ENCODE measurements at places on chromosomes 4 and X.

DNA sequence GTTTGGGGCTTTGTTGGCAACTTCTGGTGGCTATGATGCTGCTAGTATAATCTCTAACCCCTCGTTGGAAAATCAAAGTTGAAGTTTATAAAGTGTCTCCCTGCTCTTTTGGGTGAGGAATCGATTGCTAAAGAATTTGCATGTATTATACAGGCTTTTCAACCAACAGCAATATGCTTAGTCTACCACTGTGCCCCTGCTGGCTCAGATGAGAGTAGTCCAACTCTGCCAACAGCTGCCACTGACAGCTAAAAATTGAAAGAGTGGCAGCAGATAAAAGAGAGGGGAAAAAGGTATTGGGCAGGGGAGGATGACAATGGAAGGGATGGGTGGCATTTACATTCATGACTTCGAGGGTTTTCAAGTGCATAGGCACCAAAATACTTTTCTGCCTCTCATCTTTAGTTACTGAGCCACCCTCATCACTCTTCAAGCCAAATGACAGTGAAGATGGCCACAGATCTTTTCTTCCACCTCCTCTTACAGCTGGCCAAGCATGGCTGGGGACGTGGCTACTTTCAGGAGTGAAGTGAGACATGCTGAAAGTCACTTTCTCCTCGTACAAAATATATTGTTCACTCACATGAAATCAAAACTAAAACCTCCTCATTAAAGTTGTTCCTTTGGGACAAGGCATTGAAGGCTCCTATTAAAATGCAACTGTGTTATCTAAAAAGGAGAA is 2.7 kb upstream of the GRIA3 start:
- no peak for DNase-seq

DNA sequence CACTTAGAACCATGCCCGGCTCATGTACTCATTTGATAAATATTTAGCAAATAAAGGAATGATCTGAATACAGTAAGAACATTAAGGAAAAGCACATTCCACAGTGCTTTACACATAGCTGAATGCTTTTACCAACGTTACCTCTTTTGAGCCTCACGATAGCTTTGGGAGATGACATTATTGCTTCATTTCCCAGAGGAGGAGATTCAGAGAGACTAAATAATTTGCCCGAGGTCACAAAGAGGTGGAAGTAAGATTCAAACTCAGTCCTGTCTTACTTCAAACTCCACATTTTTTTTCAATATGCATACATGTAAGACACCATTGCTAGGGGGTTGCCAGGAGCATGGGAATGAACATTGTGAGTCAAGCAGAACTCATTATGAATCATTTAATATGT is 538.5 kb downstream of the BCOR start:
- peak; percentile 32 for DNase-seq

- DNase-seq: no peak
Measured at GRCh38 chr4:145566086-145566708, 53.0 kb upstream of the MMAA start.

DNA sequence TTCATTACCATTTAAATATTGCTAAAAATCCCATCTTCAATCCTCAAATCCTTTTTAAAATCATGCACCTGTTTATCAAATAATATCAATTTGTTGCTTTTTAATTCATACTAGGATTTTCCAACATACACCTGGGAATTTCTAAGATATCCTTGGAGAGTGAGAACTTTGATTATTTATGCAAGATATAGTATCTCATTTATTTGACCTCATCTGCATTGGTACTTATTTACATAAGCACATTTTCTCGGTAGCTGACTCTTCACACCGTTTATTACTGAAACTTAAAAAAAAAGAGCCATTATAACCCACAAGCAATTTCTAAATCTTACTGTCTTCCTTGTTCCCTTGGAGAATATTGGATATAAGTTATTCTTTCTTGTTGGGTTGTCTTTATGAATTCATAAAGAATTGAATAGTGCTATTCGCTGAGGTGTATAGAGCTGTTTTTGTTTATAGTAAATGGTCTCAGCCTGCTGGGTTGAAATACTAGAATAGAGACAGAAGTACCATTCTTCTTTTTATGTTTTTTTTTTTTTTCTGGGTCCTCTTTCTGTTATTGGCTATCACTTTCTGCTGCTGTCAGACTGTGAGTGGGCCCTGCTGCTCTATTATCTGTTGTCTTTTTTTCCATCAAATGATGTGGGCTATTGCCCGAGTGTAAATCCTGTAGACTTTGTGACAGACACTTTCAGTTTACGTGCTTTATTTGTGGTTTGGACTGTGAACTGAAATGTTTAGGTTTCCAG is 2.9 kb downstream of the UGT8 start:
- DNase-seq: no peak

- no peak for DNase-seq
Measured at GRCh38 chrX:122219735-122220134, 964.3 kb upstream of the GRIA3 start.

- DNase-seq: no peak
Measured at GRCh38 chrX:111443946-111444345, 32.0 kb upstream of the DCX start.

- DNase-seq: no peak
Measured at GRCh38 chr4:85391071-85391470, 83.9 kb upstream of the ARHGAP24 start.

GRCh38 chr4:144223661-144224060 is 83.1 kb upstream of the GYPA start:
- DNase-seq: no peak

GRCh38 chr4:158098802-158099201 is 74.0 kb downstream of the GASK1B start:
- DNase-seq: no peak

GRCh38 chrX:134706138-134706537 is 47.9 kb upstream of the PLAC1 start:
- no peak for DNase-seq

GRCh38 chr4:130659320-130659719 is 1563.4 kb downstream of the C4orf33 start:
- DNase-seq: no peak

- no peak for DNase-seq
Measured at GRCh38 chr4:5554376-5554775, 154.0 kb downstream of the EVC2 start.

- no peak for DNase-seq
Measured at GRCh38 chr4:75254745-75255144, 259.5 kb downstream of the RCHY1 start.

GRCh38 chr4:7217474-7218321 is 25.4 kb downstream of the SORCS2 start:
- no peak for DNase-seq

DNA sequence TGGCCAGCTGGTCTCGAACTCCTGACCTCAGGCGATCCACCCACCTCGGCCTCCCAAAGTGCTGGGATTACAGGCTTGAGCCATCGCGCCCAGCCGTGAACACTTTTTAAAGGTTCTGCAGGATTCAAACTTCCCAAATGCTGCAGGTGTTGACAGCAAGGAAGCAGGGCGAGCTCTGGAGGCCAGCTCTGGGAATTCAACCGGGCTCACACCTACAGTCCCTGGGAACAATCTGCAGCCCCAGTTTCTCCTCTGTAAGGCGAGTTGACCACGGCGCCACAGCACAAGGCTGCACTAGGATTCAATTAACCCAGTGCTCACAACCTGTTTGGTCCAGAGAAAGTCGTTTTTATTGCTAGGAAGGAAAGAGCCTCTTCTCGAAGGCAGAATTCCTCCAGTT is 1.6 kb downstream of the MTNR1A start:
- DNase-seq: no peak

- DNase-seq: peak; percentile 51
Measured at GRCh38 chrX:56802921-56803849, 74.1 kb downstream of the NBDY start.

DNA sequence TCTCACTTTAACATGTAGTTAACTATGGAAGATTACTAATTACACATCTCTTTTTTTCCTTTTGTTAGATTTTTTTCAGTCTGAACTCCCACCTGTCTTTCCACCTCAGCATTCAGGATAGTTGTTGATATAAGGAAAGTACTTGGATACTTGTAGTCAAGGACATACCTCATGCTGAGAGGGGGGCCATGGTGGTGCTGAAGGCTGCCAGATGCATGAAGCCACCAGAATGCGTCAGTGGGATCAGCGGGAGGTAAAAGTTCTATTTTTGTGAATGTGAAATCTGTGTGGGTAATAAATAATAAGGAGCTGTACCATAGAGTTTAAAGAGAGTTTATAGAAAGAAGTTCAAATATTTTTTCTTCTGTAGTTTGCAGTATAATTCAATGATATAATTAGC is 13.1 kb upstream of the NDST4 start:
- DNase-seq: no peak

DNA sequence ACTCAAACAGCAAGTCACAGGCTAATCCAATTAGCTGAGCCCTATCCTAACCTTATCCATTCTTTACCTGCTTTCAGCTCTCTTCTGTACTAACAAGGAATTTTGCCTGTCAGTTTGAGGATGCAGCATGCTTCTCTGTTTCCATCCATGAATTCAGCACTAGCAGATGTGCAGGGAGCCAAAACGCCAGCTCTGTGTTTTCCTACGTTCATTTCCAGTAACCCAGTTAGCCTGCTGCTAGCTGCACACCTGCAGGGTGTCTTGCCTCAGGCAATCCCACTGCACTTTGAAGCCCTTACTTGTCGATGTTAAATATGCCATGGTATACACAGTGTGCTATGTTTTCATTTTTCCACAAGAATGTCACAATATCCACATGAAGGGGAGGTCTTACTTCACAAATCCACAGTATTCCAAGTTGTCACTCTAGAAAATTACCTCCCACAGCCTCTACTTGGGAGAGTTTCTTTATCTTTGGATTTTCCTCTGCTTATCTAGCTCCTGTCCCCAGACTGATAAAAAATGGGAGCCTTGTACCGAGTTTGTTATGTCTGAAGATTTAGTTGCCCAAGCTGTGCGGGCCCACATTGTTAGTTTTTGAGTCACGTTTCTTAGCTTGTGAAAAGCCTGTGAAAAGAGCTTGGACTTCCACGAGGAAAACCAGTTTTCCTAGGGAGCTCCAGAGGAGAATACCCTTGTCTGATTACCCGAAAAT is 127.6 kb upstream of the HHIP start:
- peak; percentile 1 for DNase-seq

DNA sequence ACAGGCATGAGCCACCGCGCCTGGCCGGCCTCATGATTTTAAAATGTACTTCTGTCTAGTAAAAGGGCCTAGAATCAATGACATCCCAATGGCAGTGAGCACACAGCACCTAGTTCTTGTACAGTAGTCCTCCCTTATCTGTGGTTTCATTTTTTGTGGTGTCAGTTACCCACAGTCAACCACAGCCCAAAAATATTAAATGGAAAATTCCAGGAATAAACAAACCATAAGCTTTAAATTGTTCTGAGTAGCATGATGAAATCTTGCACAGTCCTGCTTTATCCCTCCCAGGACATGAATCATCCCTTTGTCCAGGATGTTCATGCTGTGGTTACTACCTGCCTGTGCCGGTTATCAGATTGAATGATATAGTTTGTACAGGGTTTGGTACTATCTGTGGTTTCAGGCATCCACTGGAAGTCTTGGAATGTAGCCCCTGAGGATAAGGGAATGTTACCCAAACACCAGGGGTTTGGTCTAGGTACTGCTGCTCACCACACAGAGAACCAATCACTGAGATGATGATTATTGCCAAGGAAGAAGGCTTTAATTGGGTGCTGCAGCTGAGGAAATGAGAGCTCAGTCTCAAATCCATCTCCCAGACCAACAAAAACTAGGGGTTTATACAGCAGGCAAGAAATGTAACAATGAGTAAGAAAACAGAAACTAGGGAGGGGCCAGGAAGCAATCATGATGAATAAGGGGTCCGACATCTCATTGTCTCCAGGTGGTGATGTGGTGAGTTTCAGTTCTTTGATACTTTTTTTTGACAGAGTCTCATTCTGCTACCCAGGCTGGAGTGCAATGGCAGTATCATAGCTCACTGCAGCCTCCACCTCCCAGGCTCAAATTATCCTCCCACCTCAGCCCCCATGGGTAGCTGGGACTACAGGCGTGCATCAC is 16.2 kb upstream of the FHL1 start:
- DNase-seq: peak; percentile 84

DNA sequence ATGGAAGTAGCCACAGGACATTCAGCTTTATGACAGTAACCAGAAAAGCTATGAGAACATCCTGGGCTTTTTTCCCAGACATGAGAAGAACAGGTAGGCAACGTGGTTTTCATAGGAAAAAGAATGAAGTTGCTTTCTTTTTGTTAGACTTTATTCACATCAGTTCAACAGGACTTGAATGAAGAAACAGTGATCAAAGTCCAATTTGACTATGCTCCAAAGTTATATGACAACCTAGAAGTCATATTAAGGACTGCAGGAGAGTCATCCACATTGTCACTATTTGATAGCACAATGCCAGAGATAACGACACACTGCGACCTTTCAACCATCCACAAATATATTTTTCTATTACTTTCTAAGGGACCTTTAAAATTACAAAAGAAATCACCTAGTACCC is 39.2 kb upstream of the PRDX4 start:
- DNase-seq: no peak

GRCh38 chrX:74458736-74459135 is 37.4 kb downstream of the SLC16A2 start:
- DNase-seq: peak; percentile 79

GRCh38 chrX:100615005-100615404 is 21.6 kb downstream of the TSPAN6 start:
- DNase-seq: peak; percentile 68

- DNase-seq: no peak
Measured at GRCh38 chr4:159549098-159549518, 446.2 kb downstream of the RAPGEF2 start.

DNA sequence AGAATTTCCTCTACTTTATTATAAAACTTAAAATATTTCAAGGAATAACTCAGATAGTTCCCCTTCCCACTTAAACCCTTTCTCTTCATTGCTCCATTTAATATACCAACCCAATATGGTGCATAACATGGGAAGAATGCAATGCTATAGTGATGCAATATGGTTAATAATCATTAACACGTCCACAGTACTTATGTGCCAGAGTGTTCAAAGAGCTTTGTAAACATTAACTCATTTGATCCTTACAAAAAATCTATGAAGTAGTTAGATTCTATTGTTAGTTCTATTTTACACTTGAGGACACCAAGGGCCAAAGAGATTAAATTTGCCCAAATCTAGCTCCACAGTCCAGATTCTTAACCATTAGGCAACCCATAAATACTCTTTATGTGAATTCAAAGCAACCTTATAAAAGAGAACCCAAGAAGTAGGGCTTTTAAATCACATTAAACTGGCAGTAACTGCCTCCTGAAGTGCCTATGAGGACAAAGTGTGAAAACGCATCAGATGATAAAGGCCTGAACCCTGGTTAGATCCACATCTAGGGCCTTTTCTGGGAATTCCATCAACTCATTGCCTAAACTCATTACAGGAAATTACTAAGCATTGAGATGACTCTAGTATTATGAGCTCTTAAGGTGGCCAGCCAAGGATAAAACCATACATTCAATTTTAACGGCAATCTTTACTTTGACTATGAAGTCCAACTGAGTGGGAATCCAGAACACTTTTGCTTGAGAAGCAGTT is 94.3 kb downstream of the AREG start:
- no peak for DNase-seq

GRCh38 chr4:102734116-102734515 is 26.7 kb downstream of the MANBA start:
- no peak for DNase-seq

DNA sequence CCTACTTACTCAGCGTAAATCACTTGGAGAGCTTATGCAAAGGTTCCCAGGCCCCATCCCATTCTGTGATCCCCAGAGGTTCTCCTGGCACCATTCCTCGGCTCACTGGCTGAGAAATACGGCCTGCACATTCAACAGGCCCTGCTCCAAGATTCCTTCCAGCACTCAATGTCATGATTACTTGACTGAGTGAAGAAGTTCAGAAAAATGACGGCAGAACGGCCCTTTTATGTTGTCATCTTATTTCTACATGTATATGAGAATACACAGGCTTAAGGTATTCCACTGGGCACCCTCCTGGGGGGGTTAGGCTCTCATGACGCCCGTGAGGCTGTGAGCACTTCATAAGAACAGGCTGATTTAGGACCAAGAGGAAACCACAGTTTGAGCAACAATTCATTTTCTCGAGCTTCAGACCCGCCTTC is 190.6 kb downstream of the NSUN7 start:
- DNase-seq: no peak

Measured in EH (cell line).